ENCODE measurements at places on chromosomes 5 and 9.

GRCh38 chr9:133008824-133009223, 22.0 kb upstream of the GTF3C5 start:
- no peak for DNase-seq

GRCh38 chr9:7146582-7146981, 388.8 kb downstream of the KDM4C start:
- no peak for DNase-seq

DNA sequence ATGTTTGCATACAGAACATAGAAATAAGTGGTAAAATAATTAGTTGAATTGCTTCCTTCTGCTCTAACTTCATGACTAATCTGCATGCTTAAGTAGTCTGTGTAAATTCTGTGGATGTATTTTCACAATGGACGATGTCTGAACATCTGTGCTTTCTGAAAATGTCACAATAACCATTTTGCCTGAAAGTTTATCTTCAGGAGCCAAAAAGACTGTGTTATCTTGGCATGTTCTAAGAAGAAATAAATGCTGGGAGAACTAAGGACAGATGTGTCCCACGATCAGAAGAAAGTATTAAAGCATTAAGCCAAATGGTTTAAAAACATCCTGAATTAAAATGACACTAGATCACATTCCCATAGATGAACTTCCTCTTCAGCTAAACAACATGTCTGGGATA, 397.6 kb downstream of the SPOCK1 start:
- peak; percentile 16 for DNase-seq

GRCh38 chr9:306907-307306, 92.2 kb downstream of the DOCK8 start:
- DNase-seq = no peak

DNA sequence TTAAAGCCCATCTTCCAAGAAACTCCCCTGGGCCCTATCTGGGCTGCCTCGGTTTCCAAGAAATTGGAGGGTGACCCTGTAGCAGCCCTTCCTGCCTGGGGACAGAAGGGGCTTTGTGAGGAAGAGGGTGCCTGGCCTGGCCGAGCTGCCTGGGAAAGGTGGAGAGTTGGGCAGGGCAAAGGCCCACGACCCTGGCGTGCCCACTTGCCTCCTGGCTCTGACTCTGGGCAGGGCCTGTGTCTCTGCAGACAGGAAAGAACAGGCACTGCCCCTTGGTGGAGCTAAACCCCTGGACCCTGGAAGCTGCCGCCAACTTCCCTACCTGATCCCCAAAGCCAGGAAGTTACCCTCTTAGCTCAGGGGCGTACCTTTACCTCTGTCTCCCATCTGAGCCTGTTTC, 149.3 kb downstream of the RGS3 start:
- DNase-seq = no peak

- no peak for DNase-seq
Observed at GRCh38 chr5:146461319-146461718, 14.2 kb downstream of the TCERG1 start.

Measured in cardiac fibroblast (primary cell).